GM10248 (cell line): ENCODE measurements at places on chromosomes 5 and 9.

DNA sequence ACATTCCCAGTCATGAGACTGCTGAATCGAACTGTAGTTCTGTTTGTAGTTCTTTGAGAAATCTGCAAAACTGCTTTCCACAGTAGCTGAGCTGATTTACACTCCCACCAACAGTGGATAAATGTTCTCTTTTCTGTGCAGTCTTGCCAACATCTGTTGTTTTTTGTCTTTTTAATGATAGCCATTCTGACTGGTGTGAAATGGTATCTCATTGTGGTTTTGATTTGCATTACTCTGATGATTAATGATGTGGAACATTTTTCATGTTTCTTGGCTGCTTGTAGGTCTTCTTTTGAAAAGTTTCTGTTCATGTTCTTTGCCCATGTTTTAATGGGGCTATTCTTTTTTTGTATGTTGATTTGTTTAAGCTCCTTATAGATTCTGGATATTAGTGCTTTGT, 187.3 kb upstream of the TLE4 start:
- no peak for DNase-seq

GRCh38 chr9:84829997-84830696, 160.6 kb downstream of the NTRK2 start:
- no peak for DNase-seq

- DNase-seq, result no peak
Measured at GRCh38 chr5:117131876-117132275, 557.3 kb upstream of the SEMA6A start.

- peak; percentile 69 for DNase-seq
Measured at GRCh38 chr5:178461004-178461730, 129.0 kb downstream of the COL23A1 start.

DNA sequence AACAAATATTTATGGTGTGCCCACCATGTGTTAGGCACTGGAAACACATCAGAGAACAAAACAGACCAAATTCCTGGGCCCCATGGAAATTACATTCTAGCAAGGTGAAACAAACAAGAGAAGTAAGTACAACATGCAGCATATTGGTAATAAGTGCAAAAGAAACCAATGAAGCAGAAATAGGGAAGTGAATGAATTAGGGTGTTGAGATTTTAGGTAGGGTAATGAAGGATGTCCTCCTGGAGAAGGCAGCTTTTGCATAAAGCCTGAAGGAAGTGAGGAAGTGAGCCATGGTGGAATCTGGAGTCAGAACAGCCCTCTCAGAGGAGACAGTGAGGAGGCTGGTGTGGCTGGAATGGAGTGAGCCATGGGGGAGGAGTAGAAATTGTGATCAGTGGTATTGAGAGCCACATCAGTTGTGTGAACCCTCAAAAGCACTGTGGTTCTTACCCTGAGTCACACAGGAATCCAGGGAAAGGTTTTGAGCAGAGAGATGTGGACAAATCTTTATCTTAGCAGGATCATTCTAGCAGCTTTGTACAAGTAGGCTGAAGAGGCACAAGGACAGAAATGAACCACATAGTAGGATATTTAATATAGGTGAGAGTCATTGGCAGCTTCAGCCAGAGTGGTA, 52.7 kb upstream of the ARL15 start:
- DNase-seq, result no peak

GRCh38 chr5:3226196-3226920, 369.3 kb upstream of the IRX1 start:
- DNase-seq, result no peak

GRCh38 chr9:112037281-112038016, 137.6 kb downstream of the SUSD1 start:
- DNase-seq, result peak; percentile 52

DNA sequence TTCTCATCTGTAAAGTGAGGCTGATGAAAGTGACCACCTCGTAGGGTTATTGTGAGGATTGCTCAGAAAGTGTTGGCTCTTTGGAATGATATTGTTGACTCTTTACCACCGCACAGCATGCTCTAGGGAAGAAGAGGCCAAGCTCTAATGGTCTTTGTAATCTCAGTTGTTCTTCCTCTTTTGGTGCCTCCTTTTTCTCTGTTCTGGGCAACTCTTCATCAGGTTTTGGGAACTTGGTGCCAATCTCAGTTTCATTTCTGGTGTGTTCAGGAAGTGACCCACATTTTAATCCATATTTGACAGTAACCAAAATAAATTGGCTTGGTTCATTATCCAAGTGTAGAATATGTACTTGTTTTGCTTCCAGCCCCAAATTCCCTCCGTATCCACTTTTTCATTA, 25.1 kb downstream of the ARHGAP26 start:
- no peak for DNase-seq

DNA sequence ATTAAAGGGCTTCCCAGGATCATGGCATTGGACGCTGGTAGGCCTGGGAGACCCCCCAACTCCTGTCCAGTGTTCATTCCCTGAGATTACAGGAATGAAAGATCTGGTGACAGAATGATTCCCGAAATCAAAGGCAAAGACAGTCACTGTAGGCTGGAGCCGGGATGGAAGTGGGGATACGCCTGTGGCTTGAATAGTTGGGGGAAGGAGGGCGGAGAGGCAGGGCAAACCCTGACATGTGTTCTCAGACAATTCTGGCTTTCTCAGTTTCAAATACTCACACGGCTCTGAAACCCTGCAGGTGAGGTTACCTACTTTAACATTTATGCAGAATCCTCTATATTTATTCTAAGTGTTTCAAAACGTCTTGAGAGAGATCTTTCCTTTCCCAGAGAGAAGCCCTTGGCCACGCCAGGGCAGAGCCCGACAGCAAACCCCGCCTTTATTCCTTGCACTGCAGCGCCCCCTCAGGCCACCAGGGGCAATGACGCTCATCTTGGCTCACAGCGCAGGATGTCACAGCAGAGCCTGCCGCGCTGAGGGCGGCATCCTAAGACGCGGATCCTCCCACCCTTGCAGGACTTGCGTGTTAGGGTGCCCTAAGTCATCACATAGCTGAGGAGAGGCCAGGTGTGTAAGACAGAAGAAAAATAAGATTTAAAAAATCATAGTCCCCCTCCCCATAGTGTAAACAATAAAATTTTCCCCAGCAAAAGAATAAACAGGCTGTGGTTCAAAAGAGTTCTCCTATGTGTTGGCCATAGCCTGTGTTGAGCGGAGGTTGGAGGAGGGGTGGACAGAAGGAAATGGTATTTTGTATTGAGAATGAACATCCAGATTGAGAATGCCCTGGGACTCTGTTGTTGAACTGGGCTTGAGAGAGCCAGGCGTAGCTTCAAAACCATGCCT, 284.5 kb downstream of the NTRK2 start:
- DNase-seq, result peak; percentile 84

DNA sequence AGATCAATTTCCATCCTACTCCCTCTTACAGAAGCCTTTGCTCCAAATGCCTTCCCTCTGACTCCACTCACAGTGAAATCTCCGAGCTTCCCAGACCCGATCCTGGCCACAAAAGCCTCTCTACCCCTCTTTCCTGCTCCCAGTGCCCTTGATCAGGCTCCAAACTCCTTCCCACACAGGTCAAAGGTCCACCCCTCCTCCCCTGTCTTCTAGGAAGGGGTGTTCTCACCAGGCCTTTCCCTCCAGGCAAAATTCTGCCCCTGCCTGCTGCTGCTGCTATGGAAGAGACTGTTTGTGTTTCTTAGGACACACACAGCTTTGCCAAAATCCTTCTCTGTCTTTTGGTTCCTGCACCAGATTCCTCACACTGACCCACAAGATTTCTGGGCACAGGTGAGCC, 85.8 kb upstream of the ALDH1A1 start:
- no peak for DNase-seq

- DNase-seq, result no peak
Measured at GRCh38 chr9:129436751-129437625, 183.9 kb downstream of the C9orf50 start.

- DNase-seq, result no peak
Measured at GRCh38 chr9:14275331-14275730, 38.6 kb downstream of the NFIB start.

DNA sequence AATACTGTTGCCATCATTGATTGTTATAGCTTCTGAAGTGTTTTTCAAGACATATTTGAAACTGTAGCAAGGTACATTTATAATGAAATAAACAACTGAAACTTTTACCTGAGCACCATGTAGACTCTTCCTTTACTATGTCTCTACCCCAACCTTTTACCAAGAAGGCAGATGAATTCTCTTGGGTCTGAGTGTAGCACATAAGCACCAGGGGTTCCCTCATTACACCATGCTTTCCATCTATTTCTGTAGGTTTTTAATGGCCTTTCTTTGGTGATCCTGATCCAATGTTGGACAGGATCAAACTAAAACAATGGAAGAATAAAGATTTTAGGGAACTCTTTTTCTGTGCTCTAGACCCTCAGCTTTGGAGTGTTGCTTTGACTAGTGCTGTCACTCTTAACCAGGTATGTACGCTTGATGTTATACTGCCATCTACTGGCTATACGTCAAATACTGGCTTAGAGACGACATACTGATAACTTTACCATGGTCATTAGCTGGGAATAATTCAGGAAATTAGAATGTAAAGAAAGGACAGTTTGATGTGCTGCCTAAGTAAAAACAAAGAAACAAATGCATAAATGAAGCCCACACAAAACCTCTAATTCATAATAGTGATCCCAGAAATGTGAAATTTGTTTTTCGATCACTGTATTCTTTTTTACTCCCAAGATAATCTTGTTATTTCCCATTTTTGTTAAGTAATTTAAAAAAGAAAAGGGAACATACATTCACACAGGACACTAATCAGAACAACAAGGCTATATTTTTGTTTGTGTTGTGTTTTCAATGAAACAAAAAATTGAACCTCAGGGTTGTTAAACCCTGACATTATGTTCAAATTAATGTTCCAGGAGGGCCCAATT, 30.7 kb downstream of the IFNW1 start:
- peak; percentile 42 for DNase-seq

DNA sequence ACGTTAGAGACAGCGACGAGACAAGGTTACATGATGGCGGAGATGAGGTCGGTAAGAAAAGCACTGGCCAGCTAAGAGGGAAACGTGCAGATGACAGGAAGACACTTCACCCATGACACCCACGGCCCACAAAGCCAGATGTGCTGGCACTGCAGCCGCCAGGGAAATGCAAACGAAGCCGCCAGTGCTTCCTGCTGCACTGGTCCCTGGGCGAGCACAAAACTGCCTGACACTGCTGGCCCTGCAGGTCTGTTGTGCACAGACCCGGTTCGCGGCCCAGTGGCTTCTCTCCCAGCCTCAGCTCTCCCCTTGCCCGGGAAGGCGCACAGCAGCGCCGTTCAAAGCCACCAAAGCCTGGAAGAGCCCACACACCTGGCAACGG, 20.3 kb downstream of the QSOX2 start:
- peak; percentile 59 for DNase-seq

- no peak for DNase-seq
Measured at GRCh38 chr5:131854134-131854533, 57.3 kb upstream of the FNIP1 start.

DNA sequence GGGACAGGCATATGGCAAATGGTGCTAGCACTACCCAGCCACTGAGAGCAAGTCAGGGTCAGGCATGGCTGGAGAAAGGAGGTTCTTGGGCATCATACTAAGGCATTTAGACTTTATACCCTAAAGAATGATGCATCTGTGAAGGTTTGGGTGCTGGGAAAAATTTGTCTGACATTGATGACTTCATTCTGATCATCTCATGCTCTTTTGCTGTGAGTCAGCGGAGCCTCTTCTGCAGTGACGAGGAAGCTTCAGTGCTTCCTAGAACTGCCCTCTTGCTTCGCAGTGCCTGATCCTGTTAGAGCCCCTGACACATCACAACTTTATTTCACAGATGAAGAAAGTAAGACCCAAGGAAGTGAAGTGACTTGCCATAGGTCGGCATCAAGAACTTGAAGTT, 266.6 kb upstream of the GAS1 start:
- no peak for DNase-seq

DNA sequence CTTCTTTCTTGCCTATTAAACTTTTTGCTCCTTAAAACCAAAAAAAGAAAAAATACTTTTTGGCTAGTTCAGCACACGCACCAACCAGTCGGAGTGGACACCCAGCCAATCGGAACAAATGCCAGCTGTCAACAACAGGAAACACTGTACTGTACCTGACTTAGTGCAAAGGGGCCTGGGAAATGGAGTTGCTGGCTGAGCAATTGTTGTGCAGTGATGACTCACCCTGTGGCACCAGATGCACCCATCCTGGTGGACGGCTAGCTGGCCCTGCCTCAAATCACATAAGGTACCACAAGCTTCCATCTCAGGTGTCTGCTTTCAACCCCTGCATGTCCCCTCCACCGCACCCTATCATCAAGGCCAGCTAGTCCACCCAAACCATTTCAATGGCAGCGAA, 20.9 kb downstream of the FOXE1 start:
- DNase-seq, result no peak

GRCh38 chr5:107889387-107889786, 218.7 kb upstream of the EFNA5 start:
- no peak for DNase-seq

DNA sequence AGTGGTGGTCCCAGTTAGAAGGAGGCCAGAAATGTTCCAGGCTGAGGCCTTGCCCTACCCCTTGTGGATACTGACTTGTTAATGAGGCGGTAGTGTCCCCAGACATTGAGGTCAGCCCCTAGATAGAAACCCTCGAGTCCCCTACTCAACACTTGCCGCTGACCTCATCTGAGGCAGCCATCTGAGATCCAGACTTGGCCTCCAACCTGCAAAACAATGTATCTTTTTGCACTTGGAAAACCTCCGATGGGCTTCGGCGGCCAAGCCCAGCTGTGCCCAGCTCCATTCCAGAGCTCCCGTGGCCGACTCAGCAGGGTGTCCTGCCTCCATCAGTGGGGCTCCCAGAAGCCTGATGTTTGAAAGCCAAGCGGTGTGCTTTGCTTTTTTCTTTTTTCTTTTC, 122.1 kb downstream of the WNK2 start:
- DNase-seq, result no peak

GRCh38 chr9:123338710-123339665, 17.0 kb upstream of the CRB2 start:
- DNase-seq, result peak; percentile 71

DNA sequence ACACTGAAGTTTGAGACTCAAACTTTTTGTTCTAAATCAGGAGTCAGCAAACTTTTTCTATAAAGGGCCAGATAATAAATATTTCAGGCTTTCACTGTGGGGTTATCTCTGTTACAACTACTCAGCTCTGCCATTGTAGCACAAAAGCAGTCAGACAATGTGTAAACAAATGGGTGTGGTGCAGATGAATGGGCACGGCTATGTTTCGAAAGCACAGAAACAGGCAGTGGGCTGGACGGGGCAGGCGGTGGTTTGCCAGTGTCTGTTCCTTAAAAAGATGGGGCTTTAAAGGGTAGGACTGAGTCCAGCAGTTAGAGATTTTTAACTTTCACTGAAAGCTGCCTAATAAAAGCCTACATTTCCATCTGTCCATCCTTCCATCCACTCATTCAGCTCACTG, 48.9 kb downstream of the PFDN1 start:
- no peak for DNase-seq

- DNase-seq, result peak; percentile 88
Measured at GRCh38 chr5:141664733-141665461, 13.7 kb upstream of the FCHSD1 start.
